ENCODE measurements at places on chromosomes 4 and X. TPM values are rescaled to one million over a fixed set of nuclear protein-coding genes. Genes with fewer than 3 reads are reported as not detected.

Gene IQCM
- not detected for polyA plus RNA-seq

Gene DCAF12L2
- 2.2 TPM for polyA plus RNA-seq

DNA sequence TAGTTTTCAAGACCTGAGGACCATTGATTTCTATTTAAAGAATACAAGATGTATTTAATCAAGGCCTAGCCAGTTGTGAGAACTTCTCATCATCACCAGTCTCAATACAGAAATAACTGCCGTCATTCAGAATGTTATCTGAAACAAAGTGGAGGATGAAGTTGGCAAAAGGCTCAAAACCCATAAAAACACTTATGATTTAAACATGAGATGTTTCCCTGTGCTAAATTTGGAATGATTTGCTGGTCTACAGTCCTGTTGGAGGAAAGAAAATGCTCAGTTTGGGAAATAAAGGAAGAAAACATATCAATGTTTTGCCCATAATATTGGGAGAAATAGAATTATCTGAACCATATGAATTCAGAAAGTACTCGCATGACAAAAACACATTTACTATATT, 192.2 kb downstream of the ADGRA3 start:
- no peak for DNase-seq

GRCh38 chr4:84159762-84160161, 339.3 kb downstream of the NKX6-1 start:
- DNase-seq, result no peak

Gene C4orf50
- polyA plus RNA-seq, result 0.02 TPM

DNA sequence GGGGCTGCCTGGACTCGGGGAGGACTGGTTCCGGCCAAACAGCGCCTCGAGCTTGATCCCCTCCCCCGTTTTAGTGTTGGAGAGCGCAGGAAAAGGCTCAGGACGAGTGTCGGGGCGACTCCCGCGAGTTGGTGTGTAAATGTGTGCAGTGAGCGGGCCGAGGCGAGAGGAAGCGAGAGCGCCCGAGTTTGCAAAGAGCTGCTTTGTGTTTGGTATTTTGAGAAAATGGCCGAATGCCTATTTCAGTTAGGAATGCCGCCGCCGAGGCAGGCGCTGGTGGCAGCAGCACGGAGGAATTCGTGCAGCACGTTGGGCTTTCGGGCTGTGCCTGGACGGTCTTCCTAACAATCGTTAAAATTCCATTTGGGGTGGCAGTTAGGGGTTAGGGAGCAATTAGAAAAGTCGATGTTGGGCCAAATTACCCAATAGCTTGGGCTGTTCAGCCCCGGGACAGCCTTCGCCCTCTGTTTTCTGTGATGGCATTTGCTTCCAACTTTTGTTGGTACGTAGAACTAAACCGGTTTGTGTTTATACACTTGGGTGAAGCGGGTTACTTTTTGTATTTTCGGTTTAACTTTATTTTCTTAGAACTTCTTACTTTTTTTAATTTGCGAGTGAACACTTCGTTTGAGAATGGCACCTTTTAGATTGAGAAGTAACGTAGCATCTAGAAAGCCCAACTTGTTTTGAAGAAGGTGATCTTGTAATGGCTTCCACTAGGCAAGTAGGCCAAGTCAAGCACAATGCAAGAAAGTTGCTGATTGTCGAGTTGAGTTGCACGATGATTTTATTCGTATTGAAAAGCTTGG, 1.6 kb downstream of the REST start:
- peak; percentile 56 for DNase-seq

Gene HMGB2
- polyA plus RNA-seq, result 447 TPM

GRCh38 chrX:19003756-19004155, 19.8 kb upstream of the PHKA2 start:
- DNase-seq, result no peak

- peak; percentile 54 for DNase-seq
Observed at GRCh38 chr4:27684610-27685011, 824.0 kb downstream of the STIM2 start.

Gene MAGEA8
- polyA plus RNA-seq, result 0.43 TPM

Gene PIR
- 5.6 TPM for polyA plus RNA-seq

Gene KLF8
- 6.7 TPM for polyA plus RNA-seq

DNA sequence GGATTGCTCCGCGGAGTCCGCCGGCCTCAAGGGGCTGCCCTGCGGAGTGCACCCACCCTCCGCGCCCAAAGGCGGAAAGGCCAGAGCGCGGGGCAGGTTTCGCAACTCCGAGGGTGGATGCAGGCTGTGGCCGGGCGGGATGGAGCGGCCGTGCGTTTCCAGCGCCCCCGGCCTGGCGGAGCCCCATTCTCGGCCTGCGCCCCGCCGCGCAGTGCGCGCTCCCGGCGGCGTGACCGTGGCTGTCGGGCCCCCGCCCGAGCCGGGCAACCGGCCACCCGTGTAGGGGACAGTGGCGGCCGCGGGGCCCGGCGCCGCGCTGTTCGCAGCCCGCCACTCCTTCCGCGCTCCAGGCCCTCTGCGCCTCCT, 331 bp downstream of the SETD7 start:
- no peak for DNase-seq

GRCh38 chr4:130028552-130028951, 932.6 kb downstream of the C4orf33 start:
- no peak for DNase-seq

DNA sequence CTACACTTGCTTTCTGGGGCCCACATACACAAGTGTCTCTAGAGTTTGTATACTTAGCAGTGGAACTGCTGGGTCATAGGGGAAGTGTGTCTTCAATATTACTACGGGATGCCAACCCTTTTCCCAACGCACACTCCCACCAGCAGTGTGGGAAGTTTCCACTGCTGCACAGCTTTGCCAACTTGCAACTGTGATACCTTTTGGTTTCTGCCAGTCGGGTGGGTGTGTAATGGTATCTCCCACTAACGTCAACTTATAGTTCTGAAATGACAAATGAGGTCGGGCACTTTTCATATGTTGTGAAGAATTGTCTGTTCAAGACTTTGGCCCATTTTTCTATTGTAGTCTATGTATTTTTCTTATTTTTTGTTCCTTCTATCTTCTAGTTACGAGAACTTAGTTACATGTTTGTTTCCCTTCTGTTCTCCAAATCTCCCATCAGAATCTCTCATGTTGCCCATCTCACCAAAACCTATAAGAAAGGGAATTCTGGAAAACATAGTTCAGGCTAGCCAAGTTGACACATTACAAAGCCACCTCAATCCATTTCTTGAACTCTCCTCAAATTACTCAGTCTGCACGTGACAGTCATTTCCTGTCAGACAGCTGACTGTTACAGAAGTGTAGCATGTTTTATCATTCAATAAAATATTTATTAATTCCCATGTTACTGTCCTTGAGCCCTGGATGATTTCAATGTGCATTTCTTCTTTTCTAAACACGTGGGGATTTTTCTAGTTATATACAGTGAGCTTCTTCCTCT, 30.7 kb downstream of the PNMA6E start:
- DNase-seq, result no peak

DNA sequence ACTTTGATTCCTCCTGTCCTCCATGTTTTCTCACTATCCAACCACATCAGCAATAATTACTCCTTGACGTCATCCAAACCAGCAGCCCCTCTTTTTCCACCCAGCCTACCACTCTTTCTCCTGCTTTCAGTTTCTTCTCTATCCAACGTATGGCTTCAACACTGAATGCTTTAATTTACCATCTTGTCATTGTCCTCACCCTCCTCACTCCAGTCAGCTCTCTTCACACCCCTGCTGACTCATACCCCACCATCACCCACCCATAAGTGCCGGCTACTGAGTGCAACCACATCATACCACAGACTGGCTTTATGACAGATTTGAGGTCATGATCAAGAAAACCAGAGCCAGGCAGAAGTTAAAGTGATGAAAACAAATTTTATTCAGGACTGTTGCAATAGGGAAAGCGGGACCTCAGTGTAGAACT, 9.8 kb upstream of the ANXA5 start:
- DNase-seq, result no peak

- no peak for DNase-seq
Observed at GRCh38 chrX:136822337-136823095, 41.8 kb upstream of the ARHGEF6 start.

DNA sequence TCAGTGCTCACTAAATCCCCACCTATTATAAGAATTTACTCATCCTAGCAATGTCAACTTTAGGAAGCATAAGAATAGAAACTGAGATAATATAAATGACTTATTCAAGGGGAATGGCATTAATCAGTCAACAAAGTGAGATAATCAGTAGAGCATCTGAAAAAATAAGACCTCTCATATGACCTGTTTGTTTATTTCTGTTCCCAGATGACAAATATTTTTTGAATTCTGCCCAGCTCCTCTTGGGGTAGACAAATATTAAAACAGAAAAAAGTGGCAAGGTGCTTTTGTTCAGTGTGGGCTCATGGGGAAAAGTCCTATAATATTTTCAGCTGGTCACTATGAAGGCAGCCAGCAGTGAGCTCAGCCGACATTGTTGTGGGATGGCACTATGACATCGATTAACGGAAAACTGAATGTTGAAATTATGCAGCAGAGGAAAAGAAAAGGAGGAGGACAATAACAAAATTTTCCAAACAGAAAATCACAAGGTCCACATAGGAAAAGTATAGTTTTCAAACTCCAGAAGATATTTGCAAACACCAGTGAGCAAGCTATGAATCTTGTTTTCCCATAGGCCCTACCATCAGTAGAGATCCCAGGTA, 109.6 kb downstream of the ANXA3 start:
- DNase-seq, result no peak

Gene PPARGC1A
- polyA plus RNA-seq, result 32.8 TPM

Gene MAGEA1
- polyA plus RNA-seq, result not detected

DNA sequence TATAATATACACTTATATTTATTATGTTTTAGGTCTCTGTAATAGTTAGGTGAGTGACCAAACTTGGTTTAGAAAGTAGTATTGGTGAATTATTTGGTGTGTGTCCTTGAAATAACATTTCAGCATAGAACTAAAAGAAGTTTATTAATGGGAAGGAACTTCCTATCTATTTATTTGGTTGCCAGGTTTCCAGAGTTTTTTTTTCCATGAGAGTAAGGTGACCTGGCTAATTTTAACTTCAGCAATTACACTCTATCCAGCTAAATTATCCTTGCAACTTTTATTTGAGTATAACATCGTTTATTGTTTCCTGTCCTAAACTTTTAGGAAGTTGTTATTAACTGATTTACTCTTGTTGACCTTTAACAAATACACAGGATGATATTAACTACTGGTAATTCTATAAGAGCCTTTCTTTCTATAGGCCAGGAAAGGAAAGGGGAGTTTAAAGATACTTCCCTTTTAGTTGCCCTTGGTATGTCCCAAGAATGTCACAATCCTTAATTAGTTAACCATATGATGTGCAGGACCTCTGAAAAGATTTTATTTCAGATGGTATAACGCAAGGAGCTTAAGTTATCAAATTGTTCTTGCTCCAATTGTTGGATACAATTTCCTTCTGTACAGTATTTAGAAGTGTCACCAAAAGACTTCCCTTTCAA, 18.9 kb downstream of the PRDM8 start:
- DNase-seq, result no peak

Measured in left kidney (tissue), 8 donors.